ENCODE measurements at places on chromosomes 16 and 17. TPM values are rescaled to one million over a fixed set of nuclear protein-coding genes. Genes with fewer than 3 reads are reported as not detected.

Gene KRTAP4-6
- polyA plus RNA-seq, result not detected

Gene USP6
- polyA plus RNA-seq, result 0.05 TPM

Gene SLC4A1
- polyA plus RNA-seq, result 0.10 TPM

Gene TBX6
- 1.6 TPM for polyA plus RNA-seq

Gene NAGS
- 3.6 TPM for polyA plus RNA-seq

Gene MEIOC
- 0.02 TPM for polyA plus RNA-seq

Gene ENPP7
- polyA plus RNA-seq, result not detected

Gene NACA2
- polyA plus RNA-seq, result not detected

Gene PSMD3
- polyA plus RNA-seq, result 70.4 TPM

Gene WSCD1
- 3.9 TPM for polyA plus RNA-seq

Gene CA5A
- not detected for polyA plus RNA-seq

Gene TNP2
- not detected for polyA plus RNA-seq

Gene WNK4
- polyA plus RNA-seq, result 0.09 TPM

Gene TRPV3
- polyA plus RNA-seq, result 0.20 TPM

Gene CD79B
- polyA plus RNA-seq, result 8.7 TPM

Gene SULT1A4
- polyA plus RNA-seq, result 34.3 TPM

Gene KRTAP1-1
- not detected for polyA plus RNA-seq

Gene CYBA
- 879 TPM for polyA plus RNA-seq
